Progenitor cell of endocrine pancreas (in vitro differentiated cells): ENCODE measurements at places on chromosomes 6 and 20.

GRCh38 chr6:491233-491632 is 99.7 kb downstream of the IRF4 start:
- no peak for DNase-seq

GRCh38 chr20:7912551-7912950 is 27.7 kb downstream of the HAO1 start:
- no peak for DNase-seq

DNA sequence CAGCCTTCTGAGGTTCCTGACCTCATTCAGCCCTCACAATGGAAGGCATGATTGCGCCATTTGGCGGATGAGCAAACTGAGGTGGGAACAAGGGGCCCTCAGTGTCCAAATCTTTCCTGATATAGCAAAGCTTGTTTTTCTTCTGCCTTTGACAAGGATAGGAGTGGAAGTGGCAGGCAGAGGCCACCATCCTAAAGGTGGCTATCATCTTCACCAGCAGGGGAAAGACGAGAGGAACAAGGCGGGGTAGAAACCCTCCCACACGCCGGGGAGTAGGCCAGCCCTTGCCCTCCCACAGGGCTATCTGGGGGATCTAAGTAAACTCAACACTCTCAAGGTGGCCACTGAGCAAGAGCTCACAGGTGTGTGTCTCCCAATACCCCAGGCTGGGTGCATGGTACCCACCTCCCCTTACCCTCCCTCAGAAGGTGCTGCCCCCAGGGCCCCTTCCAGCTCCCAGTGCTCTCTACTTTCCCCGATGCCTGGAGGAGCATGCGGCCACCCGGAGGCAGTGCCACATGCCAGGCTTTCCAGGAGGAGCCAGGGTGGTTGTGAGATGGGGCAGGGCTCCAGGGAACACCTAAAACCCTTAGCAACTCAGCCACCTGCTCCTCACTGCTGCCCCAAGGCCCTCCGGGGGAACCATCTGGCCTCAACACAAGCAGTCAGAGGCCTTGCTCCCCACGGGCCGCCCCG is 11.2 kb downstream of the SPDEF start:
- no peak for DNase-seq

- no peak for DNase-seq
Observed at GRCh38 chr6:4039348-4039747, 39.6 kb downstream of the FAM217A start.

- no peak for DNase-seq
Observed at GRCh38 chr20:46699651-46700359, 9.6 kb upstream of the SLC2A10 start.

- DNase-seq, result no peak
Observed at GRCh38 chr20:11810311-11811083, 107.2 kb upstream of the BTBD3 start.

GRCh38 chr6:43123461-43124314 is 47.4 kb upstream of the SRF start:
- DNase-seq, result no peak

- peak; percentile 32 for DNase-seq
Observed at GRCh38 chr6:166307082-166308032, 835 bp downstream of the PRR18 start.

- DNase-seq, result no peak
Observed at GRCh38 chr20:45425561-45425960, 9.6 kb downstream of the PIGT start.

DNA sequence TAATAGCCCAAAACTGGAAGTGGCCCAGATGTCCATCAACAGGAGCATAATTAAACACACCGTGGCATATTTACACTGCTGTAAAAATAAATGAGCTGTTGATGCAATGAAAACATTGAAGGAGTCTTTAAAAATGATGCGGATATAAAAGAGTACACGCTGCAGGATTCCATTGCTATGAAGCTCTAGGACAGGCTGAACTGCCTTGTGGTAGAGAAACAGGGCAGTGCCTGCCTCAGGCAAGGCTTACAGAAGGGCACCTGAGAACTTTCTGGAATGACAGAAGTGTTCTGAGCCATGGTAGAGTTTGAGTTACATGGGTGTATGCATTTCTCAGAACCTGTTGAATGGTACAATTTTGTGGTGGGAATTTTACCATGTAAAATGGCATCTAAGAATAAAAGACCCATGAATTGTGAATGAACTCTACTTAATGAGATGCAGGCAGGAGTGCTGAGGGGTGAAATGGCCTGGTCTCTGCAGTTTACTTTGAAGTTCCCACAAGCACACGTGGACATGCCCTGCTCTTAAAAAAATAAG is 45.3 kb upstream of the RIN2 start:
- DNase-seq, result no peak

GRCh38 chr6:37426945-37427510 is 6.0 kb upstream of the CMTR1 start:
- no peak for DNase-seq

GRCh38 chr6:10000551-10000950 is 414.3 kb downstream of the TFAP2A start:
- DNase-seq, result no peak

GRCh38 chr6:79461205-79461604 is 76.0 kb downstream of the LCA5 start:
- DNase-seq, result no peak

DNA sequence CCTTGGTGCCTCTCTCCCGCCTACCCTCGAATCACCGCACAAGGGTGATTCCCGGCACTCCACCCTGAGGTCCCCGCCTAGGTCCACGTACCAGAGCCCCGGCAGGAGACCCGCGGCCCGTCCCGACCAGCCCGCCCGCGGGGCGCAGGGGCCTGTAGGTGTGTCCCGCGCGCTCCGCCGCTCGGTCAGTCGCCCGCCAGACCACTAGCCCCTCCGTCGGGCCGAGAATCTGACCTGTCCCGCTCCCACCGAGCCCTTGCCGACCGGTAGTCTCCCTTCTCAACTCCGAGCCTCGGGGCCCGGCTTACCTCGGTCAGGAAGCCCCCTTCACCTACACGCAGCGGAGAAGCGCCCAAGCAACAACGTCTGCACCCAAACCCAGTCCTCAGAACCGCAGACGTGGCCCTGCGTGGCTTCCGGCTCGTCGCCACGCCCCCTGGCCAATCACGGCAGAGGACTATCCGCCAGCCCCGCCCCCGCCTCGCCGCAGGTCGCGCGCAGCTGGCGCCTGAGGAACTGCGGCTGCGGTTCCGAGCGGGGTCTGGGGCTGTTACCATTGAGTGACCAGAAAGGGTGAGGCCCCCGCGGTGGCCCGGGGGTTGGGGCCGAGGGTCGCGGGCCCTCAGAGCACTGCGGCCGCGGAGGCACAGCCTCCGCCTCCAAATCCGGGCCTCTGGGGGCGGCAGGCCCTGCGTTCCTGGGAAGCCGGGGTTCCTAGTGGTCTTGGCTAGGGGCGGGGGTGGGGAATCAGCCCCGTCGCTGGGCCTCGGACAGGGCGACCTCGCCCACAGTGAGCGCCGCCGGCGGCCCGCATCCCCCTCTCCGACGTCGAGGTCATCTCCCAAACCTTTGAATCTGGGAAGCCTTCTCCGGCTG is at the start of the genes PGM3 and RWDD2A:
Gene PGM3, minus strand, starts transcription at position 395 of the 876 bp plus-strand sequence. CDS start 2,253 bp downstream, outside the sequence.
Gene RWDD2A, plus strand, starts transcription at position 487 of the 876 bp plus-strand sequence. CDS start 1,095 bp downstream, outside the sequence.
- peak; percentile 83 for DNase-seq

GRCh38 chr6:129269076-129269475 is 386.1 kb downstream of the LAMA2 start:
- no peak for DNase-seq

DNA sequence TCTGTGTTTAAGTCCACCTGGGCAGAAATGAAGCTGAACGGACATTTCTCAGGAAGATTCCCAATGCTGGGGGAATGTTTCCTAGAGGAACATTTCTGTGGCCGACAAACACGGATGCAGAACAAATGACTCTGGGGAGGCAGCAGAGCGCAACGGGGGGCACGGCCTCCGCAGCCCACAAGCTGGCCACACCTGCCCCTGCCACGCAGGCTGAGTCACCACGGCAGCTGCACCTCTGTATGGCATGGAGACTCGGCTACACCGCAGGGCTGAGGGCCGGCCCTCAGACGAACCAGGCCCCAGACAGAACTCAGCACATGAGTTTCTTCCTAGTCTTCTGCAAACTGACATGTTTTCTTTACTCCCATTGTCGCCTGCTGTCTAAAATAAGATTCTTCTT is 10.0 kb upstream of the PRR18 start:
- DNase-seq, result no peak

GRCh38 chr6:63395381-63395780 is 75.6 kb upstream of the LGSN start:
- DNase-seq, result no peak

- no peak for DNase-seq
Observed at GRCh38 chr6:27601668-27602254, 128.9 kb upstream of the ZNF184 start.

DNA sequence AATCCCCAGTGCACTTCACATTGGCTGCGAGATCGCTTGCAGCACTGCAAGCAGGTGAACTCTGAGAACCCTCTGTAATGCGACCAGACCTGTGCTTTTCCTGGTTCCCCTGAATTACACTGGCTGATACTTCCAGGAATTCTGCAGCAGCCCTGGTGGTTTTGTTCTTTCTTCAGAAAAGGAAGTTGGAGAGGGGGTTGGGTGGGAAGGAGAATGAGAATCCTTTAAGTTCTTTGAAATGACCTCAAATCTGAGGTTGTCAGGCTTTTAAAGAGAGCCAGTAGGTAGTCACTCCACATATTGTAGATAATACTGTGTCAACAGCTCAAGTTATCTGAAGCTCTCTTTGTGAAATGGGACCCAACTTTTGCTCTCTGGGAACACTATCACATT is 62.4 kb downstream of the GCNT2 start:
- DNase-seq, result no peak

DNA sequence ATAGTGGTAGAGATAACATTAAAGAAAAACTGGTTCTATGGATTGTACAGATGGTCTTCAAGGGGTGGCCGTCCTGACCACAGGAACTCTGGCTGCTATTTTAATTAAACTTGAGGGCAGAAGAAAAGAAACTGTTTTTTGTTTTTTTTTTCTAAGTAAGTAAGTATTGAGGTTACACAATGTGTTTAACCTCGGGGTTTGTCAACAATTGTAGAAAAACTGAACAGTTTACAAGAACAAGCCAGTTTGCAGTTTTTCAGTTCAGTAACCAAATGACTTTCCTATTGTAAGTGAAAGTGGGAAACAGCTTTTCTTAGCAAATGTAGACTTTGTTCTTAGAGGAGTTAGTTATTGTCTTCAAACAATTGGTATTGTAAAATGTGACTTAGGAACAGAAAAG is 77.0 kb downstream of the PLCB1 start:
- DNase-seq, result no peak

DNA sequence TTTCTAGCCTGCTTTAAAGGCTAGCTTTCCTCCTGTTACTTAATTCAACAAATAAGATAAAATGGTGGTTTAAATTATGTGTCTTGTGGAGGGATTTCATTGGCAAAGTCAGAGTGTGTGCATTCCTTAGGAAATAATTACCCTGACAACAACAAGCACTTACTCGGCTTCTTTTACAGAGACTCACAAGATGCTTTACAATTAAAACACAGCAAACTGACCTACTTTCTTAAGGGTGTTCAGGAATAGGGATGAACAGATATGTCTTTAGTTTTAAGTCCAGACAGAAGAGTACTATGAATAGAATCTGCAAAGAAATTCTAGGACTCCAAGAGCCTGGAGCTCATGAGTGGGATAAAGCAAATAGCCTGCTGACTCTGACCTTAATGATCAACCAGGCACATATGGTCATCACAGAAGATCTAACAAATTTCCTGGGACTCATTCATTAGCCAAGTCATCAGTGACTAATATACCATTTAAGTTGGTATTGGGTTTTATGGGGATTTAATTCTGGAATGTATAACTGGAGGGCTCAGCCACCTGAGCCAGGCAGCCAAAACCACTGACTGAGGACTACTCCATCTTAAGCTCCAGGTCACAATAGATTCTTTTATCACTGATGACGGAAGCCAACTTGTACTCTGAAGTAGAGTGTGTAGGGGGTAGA is 161.8 kb upstream of the RIMS1 start:
- DNase-seq, result no peak

DNA sequence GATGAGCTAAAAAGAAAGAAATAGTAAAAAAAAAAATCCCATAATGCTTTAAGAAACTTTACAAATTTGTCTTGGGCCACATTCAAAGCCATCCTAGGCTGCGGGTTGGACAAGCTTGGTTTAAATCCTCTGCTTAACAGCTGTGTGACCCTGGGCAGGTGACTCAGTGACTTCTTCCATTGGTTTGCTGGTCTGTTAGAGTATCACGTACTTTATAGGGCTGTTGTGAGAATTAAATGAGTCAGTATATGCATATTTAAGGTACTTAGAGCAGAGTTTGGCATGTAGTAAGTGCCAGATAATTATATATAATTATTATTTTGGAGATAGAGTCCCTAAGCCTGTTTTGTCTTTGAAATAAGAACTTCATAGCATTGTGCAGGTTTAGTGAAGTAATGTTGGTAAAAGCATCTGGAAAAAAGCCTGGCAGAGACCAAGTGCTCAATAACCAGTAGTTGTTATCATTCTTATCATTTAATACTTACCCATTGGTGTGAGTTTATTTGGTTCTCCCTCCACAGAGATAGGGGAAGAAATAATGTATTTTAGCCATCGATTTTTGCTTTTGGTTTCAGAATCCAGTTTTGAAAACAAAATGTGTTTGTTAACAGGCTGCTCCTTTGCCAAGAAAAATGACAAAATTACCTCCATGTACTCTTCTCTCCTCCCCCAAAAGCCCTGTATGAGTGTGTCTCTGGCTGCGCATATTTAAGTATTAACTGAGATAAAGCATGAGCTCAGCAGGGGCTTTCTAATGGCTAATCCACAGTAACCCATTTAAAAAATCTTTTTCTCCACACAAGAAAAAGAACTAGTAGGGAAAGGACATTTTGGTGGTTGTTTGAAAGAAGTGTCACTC is 67.2 kb downstream of the FOXO3 start:
- no peak for DNase-seq

- no peak for DNase-seq
Observed at GRCh38 chr6:7176208-7176607, 68.4 kb downstream of the RREB1 start.
